ENCODE measurements at places on chromosomes 3 and 15. TPM values are rescaled to one million over a fixed set of nuclear protein-coding genes. Genes with fewer than 3 reads are reported as not detected.

TRIM42 gene
- not detected for total RNA-seq

GATM gene
- 0.28 TPM for total RNA-seq

DNA sequence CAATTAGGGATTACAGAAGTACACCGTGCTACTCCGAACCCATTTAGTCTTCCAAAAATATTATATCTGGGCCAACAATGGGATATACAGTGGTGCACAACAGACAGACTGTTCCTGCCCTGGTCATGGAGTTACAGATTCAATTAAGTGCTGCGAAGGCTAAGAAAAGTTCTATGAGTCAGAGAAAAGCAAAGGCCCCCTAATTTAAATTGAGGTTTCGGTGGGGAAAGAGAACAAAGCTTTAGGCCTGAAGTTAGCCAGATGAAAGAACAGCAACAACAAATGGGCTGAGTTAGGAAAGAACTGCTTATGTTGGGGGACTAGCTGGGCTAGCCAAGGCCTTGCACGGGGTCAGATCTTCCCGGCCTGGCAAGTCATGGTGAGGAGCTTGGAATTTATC lies 131.8 kb downstream of the MDFIC2 start:
- H3K27me3 ChIP-seq = peaks cover 4% of the 10 kb centered on the region
- H3K4me1 ChIP-seq = no peaks in the 10 kb centered on the region
- H3K27ac ChIP-seq = no peak overlapping the region
- DNase-seq = no peak
- no peaks in the 10 kb centered on the region for H3K36me3 ChIP-seq

MST1R gene
- not detected for total RNA-seq

DNA sequence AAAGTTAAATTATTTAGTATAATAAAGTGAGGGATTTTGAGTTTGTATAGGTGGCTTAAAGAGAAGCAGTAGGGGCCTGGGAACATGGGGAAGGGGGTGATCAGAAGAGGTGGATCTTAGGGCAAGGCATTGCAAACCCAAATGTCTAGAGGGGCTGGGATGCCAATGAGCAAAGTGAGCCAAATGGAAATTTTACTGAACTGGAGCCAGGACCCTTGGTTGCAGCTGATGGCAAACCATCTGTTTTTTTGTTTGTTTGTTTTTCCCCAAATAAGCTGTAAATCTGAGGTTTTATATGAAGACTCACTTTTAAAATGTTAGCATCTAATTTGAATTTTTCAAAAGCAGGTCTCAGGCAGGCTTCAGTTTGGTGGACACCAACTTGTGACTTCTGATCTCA lies 14.8 kb upstream of the PARP14 start:
- peaks cover 2% of the 10 kb centered on the region for H3K4me1 ChIP-seq
- H3K4me3 ChIP-seq = no peak overlapping the region
- H3K36me3 ChIP-seq = no peaks in the 10 kb centered on the region

FOXL2 gene
- total RNA-seq = not detected

NR1I2 gene
- total RNA-seq = not detected

NOX5 gene
- total RNA-seq = not detected

DNA sequence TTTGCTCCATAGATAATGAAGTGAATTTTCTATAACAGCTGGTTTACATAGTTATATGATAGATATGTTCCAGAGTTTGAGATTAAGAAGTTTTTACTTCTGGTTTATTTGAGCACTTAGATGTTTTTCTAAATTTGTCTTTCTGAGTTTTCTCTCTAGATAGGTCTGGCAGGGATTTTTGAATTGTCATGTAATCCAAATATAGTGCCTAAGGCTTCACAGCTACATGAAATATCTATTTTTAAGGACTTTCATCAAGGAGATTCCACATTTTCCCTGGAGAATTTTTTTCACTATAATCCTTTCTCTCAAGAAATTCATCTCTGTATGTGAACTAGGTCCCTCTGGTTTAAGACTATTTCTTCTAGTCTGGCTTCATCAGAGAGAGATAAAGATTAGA lies 12.0 kb downstream of the PPM1L start:
- H3K27ac ChIP-seq = no peak overlapping the region
- DNase-seq = no peak
- H3K36me3 ChIP-seq = no peaks in the 10 kb centered on the region
- H3K4me1 ChIP-seq = no peaks in the 10 kb centered on the region

DNA sequence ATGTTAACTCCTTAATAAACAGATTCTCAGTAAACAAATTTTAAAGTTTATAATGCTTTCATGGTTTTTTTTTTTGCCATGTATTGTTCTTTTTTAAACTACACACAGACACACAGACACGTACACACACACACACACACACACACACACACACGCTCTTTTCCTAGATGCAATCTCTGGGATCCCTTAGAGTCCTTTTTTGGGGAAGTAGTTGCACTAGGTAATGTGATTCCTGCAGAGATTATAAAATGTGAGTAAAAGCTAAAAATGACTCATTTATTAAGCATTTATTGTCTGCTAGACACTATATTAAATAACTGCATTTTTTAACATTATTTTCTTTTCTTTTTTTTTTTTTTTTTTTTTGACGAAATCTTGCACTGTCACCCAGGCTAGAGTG lies 19.9 kb downstream of the NDUFB5 start:
- no peak overlapping the region for H3K4me3 ChIP-seq
- H3K27ac ChIP-seq = no peak overlapping the region
- no peaks in the 10 kb centered on the region for H3K27me3 ChIP-seq
- peak; percentile 43 for DNase-seq
- H3K36me3 ChIP-seq = peaks cover 11% of the 10 kb centered on the region

- H3K4me1 ChIP-seq = no peaks in the 10 kb centered on the region
- H3K4me3 ChIP-seq = no peak overlapping the region
- peaks cover 5% of the 10 kb centered on the region for H3K27me3 ChIP-seq
- DNase-seq = no peak
- no peak overlapping the region for H3K27ac ChIP-seq
Observed at GRCh38 chr3:160929595-160929994, 173.6 kb downstream of the PPM1L start.

PRR20G gene
- total RNA-seq = not detected

RPL4 gene
- total RNA-seq = 6,510 TPM

GRCh38 chr3:46867550-46867898 lies 4.3 kb upstream of the MYL3 start:
- DNase-seq = no peak
- no peak overlapping the region for H3K4me3 ChIP-seq
- H3K27ac ChIP-seq = no peak overlapping the region
- no peaks in the 10 kb centered on the region for H3K36me3 ChIP-seq
- H3K4me1 ChIP-seq = no peaks in the 10 kb centered on the region

- H3K36me3 ChIP-seq = no peaks in the 10 kb centered on the region
- no peak for DNase-seq
- no peaks in the 10 kb centered on the region for H3K4me1 ChIP-seq
- H3K27ac ChIP-seq = no peak overlapping the region
Observed at GRCh38 chr3:77188210-77188609, 148.3 kb downstream of the ROBO2 start.

IMP3 gene
- 42.1 TPM for total RNA-seq

LMAN1L gene
- total RNA-seq = not detected

MYRIP gene
- total RNA-seq = not detected

DNA sequence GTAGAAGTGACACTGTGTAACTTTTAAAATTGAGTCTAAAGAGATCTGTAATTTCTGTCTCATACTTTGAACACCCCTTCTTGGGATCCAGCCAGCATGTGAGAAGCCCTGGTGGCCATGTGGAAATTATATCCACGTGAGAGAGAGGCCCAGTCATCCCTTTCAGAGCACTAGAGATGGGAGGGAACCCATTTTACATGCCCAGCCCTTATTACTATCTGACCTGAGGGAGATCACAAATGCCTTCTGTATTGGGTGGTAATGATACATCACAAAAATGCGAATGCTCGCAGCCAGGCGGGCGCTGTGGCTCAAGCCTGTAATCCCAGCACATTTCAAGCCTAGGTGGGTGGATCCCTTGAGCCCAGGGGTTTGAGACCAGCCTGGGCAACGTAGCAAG lies 27.3 kb upstream of the TRAK1 start:
- H3K27me3 ChIP-seq = no peaks in the 10 kb centered on the region
- no peaks in the 10 kb centered on the region for H3K36me3 ChIP-seq
- no peak overlapping the region for H3K4me3 ChIP-seq
- H3K4me1 ChIP-seq = peaks cover 14% of the 10 kb centered on the region
- no peak overlapping the region for H3K27ac ChIP-seq

- H3K4me1 ChIP-seq = peaks cover 2% of the 10 kb centered on the region
- H3K27me3 ChIP-seq = no peaks in the 10 kb centered on the region
Observed at GRCh38 chr3:100426067-100426682, 24.8 kb downstream of the LNP1 start.

GNB4 gene
- total RNA-seq = 131 TPM

DNA sequence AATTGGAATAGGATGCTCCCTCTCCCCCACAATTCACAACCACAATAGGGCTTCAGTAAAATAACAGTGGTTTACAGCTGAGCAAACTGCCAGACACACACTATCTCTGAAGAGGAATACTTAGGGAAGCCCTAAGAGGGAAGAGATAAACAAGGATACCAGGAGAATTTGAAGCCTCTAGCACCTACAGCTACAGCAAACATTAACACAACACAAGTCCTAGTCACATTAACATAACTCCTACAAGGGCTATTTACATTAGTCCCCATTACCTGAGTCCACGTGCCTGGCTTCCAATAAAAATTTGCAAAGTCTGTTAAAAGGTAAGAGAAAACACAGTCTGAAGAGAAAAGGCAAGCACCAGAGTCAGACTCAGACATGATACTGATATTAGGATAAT lies 346.9 kb upstream of the CDIN1 start:
- no peak for DNase-seq
- H3K4me3 ChIP-seq = no peak overlapping the region
- no peaks in the 10 kb centered on the region for H3K27me3 ChIP-seq
- peaks cover 3% of the 10 kb centered on the region for H3K4me1 ChIP-seq

HYAL1 gene
- 0.36 TPM for total RNA-seq

DNA sequence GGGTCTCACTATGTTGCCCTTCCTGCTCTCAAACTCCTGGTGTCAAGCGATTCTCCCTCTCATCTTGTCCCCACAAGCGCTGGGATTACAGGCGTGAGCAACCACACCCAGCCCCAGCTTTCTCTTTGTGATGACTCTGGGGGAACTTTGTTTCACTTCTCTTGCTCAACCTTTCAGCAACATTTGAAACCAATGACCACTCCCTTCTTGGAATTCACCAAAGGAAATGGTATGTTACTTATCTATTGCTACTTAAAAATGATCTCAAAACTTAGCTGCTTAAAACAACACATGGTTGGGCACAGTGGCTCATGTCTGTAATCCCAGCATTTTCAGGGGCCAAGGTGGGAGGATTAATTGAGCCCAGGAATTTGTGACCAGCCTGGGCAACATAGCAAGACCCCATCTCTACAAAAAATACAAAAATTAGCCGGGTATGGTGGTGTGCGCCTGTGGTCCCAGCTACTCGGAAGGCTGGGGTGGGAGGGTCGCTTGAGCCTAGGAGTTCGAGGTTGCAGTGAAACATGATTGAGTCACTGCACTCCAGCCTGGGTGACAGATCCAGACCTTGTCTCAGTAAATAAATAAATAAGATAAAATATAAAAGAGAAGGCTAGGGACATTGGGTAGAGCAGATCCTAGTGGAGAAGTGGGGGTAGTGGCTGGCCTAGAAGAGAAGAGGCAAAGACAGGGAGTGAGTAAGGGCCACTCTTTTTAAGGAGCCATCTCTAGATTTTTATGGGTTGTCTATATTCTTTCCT lies 10.3 kb upstream of the COPG1 start:
- no peaks in the 10 kb centered on the region for H3K36me3 ChIP-seq
- peaks cover 2% of the 10 kb centered on the region for H3K4me1 ChIP-seq
- no peaks in the 10 kb centered on the region for H3K27me3 ChIP-seq
- peak; percentile 25 for DNase-seq
- no peak overlapping the region for H3K4me3 ChIP-seq
- H3K27ac ChIP-seq = no peak overlapping the region

- no peak for DNase-seq
- no peak overlapping the region for H3K4me3 ChIP-seq
- no peaks in the 10 kb centered on the region for H3K4me1 ChIP-seq
- peaks cover 28% of the 10 kb centered on the region for H3K27me3 ChIP-seq
Observed at GRCh38 chr15:78406016-78406585, 31.9 kb upstream of the IREB2 start.

GRCh38 chr3:169278667-169279066 lies 384.8 kb downstream of the MECOM start:
- H3K36me3 ChIP-seq = no peaks in the 10 kb centered on the region
- no peaks in the 10 kb centered on the region for H3K27me3 ChIP-seq
- H3K4me1 ChIP-seq = no peaks in the 10 kb centered on the region
- H3K27ac ChIP-seq = no peak overlapping the region
